ENCODE measurements at places on chromosomes 7 and 10.

- DNase-seq = no peak
These were observed 46.4 kb downstream of the CREB5 start for GRCh38 chr7:28458732-28459131.

- no peak for DNase-seq
These were observed 111.0 kb downstream of the SVOPL start for GRCh38 chr7:138590154-138590553.

DNA sequence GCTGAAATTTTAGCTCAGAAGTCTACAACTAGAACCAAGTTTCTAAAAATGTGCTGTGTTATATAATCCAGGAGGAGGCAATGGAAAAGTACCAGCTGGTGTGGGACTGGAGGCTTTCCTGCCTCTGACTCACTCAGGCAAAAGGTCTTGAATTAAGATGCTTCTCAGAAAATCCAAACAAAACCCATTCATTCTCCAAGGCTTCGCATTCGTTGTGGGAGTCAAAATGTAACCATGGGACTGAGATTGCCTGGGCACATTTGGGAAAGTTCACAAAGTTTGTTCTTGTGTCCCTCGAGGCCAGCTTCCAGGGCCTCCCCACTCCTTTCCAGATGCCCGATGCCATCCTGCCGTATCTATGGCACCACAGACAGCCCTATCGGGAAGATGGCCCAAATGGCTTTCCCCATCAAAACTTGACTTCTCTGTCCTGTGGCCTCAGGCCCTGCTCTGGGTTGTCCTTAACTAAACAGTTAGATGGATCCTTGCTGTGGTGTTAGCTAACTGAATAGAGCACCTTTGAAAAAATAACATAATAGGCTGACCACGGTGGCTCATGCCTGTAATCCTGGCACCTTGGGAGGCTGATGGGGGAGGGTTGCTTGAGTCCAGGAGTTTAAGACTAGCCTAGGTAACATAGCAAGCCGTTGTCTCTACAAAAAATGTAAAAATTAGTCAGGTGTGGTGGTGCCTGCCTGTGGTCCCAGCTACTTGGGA is 180.5 kb downstream of the PFKFB3 start:
- DNase-seq = no peak

- DNase-seq = no peak
These were observed 3.8 kb downstream of the HTR5A start for GRCh38 chr7:155073922-155074321.

DNA sequence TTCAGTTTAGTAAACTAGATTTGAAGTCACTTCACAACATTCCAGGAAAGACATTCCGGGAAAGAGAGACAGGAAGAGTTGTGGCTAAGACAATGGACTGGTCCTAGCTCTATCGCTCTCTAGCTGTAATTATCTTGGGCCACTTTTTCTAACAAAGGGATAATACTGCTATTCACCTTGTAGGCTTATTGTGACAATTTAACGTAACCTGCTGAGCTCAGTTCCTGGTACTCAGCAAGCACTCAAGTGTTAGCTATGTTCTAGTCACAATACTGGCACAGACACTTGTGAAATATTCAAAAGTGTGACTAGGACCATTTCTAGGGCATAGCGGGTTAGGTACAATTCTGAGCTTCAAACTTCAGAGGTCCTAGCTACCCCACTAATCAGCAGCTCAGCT is 12.0 kb upstream of the NRCAM start:
- DNase-seq = no peak

DNA sequence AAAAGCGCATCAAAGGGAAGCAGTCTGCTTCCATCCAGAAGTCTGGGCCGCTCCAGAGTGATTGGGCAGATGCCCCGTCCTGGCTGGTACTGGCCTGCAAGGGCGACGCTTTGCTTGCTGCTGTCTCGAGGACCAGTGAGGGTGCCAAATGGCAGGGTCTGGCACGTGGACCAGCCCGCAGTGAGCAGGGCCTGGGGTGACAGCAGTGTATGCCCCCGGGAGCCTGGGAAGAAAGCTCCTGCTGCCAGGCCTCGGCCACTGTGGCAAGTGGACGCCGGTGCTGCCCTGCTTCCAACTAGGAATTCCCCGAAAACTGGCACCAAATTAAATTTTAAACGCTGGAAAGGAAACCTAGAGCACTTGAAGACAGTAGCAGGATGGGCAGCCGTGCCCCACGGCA is 357.0 kb upstream of the MKI67 start:
- no peak for DNase-seq

- DNase-seq = no peak
These were observed 2.6 kb upstream of the METTL27 start for GRCh38 chr7:73844848-73845460.

GRCh38 chr10:71771821-71772617 is 1.3 kb downstream of the VSIR start:
- DNase-seq = peak; percentile 69

- no peak for DNase-seq
These were observed 236.6 kb upstream of the ZNF32 start for GRCh38 chr10:43885252-43885651.

DNA sequence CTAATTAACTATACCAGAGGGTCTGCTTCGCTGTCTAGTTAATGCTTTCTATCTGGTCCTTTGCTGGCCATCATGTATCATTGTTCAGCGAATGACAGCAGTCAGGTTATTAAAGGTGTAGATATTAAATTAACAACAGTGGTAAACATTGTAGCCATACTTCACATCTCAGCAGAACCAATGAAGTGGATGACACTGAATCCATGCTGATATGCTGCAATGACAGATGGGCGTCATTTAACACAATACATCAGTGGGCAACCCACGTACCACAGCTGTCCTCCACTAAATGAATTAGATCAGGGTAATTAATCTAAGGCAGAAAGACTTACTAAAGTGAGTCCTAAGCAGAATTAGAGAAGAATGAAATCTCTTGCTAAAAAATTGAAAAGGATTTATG is 767.2 kb downstream of the NXPH1 start:
- no peak for DNase-seq

- DNase-seq = peak; percentile 82
These were observed 47.6 kb upstream of the ITGB1 start for GRCh38 chr10:33005322-33006301.

DNA sequence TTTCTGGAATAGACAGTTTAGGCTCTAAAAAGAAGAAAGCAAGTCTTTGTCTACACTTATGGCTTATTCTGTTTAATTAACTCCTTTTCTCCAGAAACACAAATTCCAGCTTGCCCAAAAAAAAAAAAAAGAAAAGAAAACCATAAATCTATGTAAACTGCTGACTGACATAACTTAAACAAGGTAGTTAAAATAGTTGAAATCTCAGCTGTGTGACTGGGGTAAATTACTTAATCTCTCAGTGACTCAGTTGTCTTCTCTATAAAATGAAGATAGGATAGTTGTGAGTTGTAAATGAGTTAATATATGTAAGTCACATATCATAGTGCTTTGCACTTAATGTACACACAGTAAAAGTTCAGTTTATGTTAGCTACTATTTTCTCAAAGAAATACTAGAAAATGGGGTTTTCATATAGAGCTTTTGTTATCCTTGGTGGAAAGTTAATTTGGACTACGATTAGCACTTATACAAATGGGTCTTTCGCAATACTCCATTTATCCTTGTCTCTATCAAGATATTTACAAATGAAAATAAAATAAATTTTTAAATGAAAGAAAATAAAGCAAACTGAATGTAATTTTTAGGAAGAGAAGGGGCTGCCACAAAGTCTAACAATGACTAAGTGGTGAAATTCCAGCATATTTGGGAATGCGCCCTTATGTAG is 200.9 kb downstream of the MBL2 start:
- no peak for DNase-seq

DNA sequence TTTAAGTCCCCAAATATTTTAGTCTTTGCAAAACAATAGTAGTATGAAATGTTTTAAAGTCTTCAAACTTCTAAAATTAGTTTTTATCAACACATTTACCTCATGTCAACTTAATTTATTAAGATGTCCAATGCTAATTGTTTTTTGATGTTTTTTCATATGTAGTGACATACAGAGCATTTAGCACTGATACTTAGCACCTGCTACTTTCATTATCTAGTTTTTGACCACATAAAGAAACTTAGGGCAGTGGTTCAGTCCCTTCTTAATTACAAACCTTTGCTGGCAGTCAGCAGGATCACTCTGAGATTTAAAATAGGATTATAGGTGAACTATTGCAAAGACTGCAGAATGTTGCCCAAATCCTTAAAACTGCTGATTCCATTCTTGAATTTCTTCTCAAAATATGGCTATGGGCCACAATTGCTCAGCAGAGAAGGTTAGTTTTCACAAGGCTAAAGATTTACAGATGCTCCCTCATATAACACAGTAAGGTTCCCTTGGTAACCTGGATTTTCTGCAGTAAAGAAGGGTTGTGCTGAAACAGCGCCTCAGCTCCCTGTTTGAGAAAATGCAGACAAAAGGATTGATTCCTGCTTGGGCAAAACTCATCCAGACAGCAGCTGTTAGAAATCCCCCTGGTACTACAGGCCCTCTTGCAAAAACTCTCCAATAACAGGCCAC is 3.4 kb downstream of the GPR85 start:
- DNase-seq = no peak

DNA sequence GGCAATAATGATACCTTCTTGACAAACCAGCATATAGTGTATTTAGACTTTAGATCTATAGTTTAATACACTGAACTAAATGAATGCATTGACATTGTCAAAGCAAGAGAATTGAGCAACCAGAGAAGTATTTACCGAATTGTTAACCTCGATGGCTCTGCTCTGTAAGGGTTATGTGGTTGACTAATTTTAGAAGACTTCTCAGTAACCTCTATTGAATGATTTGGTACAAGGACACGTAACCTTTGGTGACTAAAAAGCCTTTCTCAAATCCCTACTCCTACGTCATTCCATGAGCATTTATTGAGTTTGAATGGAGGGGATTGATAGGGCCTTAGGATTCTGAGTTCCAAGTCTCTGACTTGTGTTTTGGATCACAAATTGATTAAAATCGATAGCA is 67.6 kb downstream of the MDFIC start:
- DNase-seq = no peak
